ENCODE measurements at places on chromosomes 7 and 10.

- DNase-seq = no peak
Observed at GRCh38 chr10:126373972-126374371, 14.3 kb downstream of the ADAM12 start.

- DNase-seq = peak; percentile 76
Observed at GRCh38 chr7:101058355-101058754, 26.9 kb upstream of the TRIM56 start.

GRCh38 chr7:151432658-151433521, 7.1 kb downstream of the CRYGN start:
- peak; percentile 72 for DNase-seq

DNA sequence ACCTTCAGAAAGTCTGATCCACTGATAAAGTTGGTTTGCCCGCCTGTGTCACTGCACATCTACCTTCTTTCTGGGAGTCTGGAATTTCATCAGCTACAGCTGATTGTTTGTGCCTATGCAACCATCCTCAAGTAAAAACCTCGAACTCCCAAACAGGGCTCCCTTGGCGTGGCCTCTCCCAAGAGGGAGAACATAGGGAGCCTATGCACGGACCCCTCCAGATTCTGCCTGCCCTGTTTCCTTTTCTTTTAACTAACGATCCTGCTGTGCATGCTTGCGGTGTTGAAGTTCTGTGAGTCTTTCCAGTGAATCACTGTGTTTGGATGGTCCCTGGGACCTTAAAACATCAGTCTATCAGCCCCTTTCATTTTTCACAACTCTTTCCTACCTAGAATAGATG, 226.9 kb upstream of the SEMA3D start:
- DNase-seq = no peak

DNA sequence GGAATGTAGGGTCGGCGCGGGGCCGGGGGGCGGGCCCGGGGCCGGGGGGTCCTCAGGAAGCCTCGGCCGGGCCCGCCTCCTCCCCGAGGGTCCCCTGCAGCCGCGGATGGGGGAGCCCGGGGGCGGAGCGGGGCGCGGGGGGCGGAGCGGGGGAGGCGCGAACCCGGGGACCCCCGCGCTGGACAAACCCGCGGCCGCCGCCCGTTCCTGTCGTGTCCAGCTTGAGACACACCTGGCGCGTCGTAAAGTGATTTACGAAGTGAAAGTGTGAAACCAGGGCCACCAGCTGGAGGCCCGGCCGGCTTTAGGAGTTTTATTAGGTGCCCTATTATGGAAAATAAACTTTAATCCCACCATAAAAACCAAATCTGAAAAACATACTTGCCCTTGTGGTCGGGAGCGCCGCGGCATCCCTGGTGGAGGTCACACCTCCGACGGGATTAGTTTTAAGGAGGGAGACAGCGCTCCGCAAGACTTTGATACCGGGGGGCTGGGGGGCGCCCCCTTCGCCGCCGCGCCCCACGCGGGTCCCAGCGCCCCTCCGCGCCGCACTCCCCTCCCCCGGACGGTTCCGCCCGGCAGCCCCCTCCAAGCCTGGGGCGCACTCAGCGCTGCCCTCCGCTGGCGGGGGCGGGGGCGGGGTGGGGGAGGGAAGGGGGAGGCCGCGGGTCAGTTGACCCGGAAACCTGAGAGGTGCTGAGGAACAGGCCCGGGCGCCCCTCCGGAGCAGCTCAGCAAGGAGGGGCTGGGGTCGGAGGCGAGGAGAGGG, 10.3 kb downstream of the MNX1 start:
- DNase-seq = no peak

- no peak for DNase-seq
Observed at GRCh38 chr10:114577133-114577532, 80.9 kb downstream of the ABLIM1 start.

- DNase-seq = no peak
Observed at GRCh38 chr10:77007834-77008233, 629.8 kb downstream of the KCNMA1 start.

DNA sequence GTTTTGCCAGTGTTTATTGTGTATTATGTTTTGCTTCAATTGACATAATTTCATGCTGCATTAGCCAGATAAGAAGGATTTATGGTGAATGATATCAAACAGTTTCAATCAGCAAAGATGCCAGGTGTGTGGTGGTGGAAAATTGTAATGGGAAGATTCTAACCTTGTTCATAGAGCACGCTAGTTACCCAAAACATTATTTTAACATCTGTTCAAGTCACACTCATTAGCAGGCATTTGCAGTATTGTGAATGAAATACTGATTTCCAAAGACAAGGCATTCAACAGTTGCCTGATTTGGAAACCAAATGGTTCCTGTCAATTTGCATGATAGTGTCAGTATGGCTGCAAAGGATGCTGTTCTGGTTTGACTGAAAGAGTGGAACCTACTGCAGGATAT, 129.7 kb downstream of the EPC1 start:
- DNase-seq = no peak

DNA sequence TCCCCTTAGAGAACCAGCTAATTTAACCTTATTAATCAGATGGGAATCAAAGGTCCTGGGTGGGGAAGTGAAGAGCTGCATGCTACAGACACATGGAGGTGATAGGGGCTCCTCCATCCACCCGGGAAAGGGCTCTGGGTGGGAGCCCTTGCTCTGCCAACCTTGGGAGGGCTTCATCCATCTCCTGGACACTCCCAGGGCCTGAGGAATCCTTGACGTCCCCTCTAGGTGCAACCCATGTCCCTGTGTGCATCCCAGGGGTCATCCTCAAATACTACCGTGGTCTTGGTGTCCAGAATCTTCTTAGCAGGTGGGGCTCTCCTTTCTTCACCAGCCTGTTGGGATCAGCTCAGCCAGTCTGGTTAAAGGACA, 55.4 kb upstream of the IGFBP3 start:
- no peak for DNase-seq

- no peak for DNase-seq
Observed at GRCh38 chr7:30835396-30835915, 64.2 kb downstream of the MINDY4 start.

DNA sequence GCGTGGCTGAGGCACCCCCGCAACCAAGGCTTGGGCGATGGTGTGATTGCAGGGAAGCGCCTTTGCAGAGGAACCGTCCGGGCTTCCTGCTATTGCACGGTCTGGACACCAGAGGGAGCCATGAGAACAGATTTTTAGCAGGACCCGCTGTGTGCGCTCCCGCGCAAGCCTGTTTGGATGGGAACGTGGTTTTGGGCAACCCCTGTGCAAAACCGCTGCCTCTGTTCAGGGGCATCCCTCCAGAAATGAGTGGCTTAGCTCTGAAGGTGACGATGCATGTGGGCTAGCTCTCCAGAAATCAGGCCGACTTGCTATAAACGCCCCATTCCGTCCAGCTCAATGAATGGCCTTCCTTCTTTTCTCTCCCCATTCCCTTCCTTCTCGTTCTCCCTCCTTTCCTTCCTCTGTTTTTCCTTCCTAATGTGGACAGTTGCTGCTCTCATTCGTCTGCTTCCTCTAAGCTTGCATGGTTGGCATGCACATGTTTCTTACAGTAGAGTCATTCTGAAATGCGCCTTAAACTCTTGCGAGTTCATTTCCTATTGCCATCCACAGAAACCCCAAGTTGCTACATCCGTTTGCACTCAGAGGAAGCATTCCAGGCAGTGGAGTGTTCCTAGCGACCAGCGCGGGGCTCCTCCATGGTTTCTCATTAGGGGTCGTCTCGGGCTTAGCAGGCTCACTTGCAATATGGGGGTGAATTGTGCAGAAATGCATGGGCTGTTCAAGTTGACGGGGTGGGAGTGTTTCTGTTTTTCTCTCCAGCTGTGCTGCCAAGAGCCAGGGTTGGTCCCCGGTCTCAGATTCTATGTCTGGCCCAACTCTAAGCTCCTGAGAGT, 302.5 kb upstream of the GALNT17 start:
- peak; percentile 73 for DNase-seq

DNA sequence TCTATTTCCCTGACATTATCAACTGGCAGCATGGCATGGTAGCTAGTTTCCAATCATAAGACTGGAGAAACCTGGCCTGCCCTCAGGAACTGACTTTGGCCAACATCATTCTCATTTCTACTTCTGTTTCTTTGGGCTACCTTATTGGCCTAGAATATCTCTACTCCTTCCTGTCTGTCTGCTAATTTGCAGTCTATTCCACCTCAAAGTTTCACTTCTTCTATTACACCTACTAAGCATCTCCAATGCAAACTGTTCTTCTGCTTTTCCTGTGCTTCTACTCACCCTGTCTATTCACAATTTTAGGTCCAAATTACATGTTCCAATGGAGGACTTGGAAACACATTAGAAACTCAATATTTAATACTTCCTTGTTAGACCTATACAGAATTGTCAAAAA, 65.6 kb downstream of the ZNF503 start:
- no peak for DNase-seq

GRCh38 chr7:158957921-158958491, 101.6 kb downstream of the DYNC2I1 start:
- peak; percentile 58 for DNase-seq

DNA sequence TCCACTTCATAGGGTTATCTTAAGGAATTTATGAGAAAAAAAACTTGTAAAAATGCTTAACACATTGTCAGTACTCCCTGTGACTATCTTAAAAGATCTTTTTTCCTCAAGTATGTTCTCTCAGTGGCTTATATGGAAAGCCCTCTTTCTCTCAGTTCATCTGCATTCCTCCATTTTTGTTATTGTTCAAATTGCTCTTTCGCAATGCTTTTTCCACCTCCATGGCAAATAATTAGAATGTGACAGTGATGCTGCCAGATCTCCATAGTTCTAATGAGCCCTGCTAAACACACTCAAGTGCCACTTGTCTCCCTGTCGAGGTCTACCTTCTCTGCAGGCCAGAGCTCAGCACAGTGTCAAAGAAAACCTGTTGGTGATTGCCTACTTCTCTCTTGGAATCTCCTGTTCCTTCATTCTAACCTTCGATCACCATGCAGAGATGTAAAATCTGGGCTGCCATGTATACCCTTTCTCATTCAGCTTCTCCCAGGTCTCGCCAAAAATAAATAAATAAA, 37.2 kb upstream of the ABCB5 start:
- no peak for DNase-seq

DNA sequence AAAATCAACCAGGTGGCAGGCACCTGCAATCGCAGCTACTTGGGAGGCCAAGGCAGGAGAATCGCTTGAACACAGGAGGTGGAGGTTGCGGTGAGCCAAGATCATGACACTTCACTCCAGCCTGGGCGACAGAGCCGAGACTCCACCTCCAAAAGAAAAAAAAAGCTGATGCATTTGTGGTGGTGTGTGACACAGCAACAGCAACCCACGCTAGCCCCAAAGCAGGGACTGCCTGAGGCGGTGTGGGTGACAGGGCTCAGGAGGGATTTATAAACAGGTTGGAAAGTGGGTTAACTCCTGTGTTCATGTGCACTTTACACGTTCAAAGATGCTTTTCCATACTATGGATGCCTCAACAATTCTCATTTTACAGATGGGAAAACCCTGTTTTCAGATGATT, 395.9 kb upstream of the PODXL start:
- DNase-seq = no peak

- DNase-seq = no peak
Observed at GRCh38 chr10:22265839-22266537, 48.2 kb upstream of the EBLN1 start.
